ENCODE measurements at places on chromosomes 7 and 10. TPM values are rescaled to one million over a fixed set of nuclear protein-coding genes. Genes with fewer than 3 reads are reported as not detected.

Gene UCN3
- total RNA-seq = not detected

Gene FKBP9
- total RNA-seq = 150 TPM

Gene ZDHHC4
- total RNA-seq = 41.4 TPM

Gene C10orf53
- not detected for total RNA-seq

Gene XRCC2
- total RNA-seq = 0.58 TPM

Gene DKK1
- 3.3 TPM for total RNA-seq

All from sciatic nerve (tissue), 2 donors.